SJSA1 (cell line): ENCODE measurements at places on chromosomes 4 and X. TPM values are rescaled to one million over a fixed set of nuclear protein-coding genes. Genes with fewer than 3 reads are reported as not detected.

FOXO4 gene
- not detected in 2 replicates for total RNA-seq

GRCh38 chr4:78707793-78708192 is 68.4 kb upstream of the BMP2K start:
- H3K4me1 ChIP-seq, result 0 out of 2 replicates have a peak, but pooled peaks cover 3% of the 10 kb centered on the region
- no peak overlapping the region for H3K27ac ChIP-seq
- H3K27me3 ChIP-seq, result no peaks in the 10 kb centered on the region

DNA sequence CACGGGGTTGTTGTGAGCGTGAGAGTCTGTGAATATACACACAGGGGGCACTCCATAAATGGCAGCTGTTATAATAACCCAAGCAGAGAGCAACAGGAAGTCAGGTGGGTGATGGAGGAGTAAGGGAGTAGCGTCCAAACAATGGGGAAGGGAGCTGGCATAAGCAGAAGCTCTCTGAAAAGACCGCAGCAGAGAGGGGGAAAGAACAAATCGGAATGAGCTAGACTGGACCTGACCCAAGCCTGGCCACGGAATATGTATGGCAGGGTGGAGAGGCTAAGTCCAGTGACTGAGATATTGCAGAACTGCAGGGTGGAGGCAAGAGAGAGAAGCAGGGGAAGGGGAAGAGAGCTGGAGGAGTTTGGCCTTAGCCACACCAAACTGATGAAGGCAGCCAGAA is 6.5 kb upstream of the GJB1 start:
- no peaks in the 10 kb centered on the region for H3K27me3 ChIP-seq
- no peak overlapping the region for H3K27ac ChIP-seq
- no peak overlapping the region for H3K4me3 ChIP-seq

- peak overlapping the region; percentile 44; the same call in 1 of the 2 replicates for H3K27ac ChIP-seq
- peak; percentile 49 for DNase-seq
- H3K36me3 ChIP-seq, result no peaks in the 10 kb centered on the region
- no peak overlapping the region for H3K4me3 ChIP-seq
These were observed 22.1 kb upstream of the HSD17B10 start for GRCh38 chrX:53456254-53456653.

- H3K27ac ChIP-seq, result no peak overlapping the region
- no peak for DNase-seq
- no peaks in the 10 kb centered on the region for H3K27me3 ChIP-seq
- no peak overlapping the region for H3K4me3 ChIP-seq
- H3K4me1 ChIP-seq, result no peaks in the 10 kb centered on the region
These were observed 822.1 kb upstream of the GALNTL6 start for GRCh38 chr4:170990989-170991589.

- no peaks in the 10 kb centered on the region for H3K4me1 ChIP-seq
- H3K27me3 ChIP-seq, result peaks cover 9% of the 10 kb centered on the region; the same call in 1 of the 2 replicates
- no peak for DNase-seq
- no peaks in the 10 kb centered on the region for H3K36me3 ChIP-seq
These were observed 46.7 kb downstream of the C4orf46 start for GRCh38 chr4:158624889-158625478.

- no peak for DNase-seq
- no peak overlapping the region for H3K4me3 ChIP-seq
- H3K27ac ChIP-seq, result no peak overlapping the region
- no peaks in the 10 kb centered on the region for H3K36me3 ChIP-seq
- no peaks in the 10 kb centered on the region for H3K4me1 ChIP-seq
These were observed 53.5 kb upstream of the FAM9B start for GRCh38 chrX:9087271-9088040.

- H3K36me3 ChIP-seq, result no peaks in the 10 kb centered on the region
- no peak overlapping the region for H3K4me3 ChIP-seq
- H3K27ac ChIP-seq, result no peak overlapping the region
- no peaks in the 10 kb centered on the region for H3K4me1 ChIP-seq
These were observed 56.9 kb upstream of the TLR3 start for GRCh38 chr4:186012071-186012470.

DNA sequence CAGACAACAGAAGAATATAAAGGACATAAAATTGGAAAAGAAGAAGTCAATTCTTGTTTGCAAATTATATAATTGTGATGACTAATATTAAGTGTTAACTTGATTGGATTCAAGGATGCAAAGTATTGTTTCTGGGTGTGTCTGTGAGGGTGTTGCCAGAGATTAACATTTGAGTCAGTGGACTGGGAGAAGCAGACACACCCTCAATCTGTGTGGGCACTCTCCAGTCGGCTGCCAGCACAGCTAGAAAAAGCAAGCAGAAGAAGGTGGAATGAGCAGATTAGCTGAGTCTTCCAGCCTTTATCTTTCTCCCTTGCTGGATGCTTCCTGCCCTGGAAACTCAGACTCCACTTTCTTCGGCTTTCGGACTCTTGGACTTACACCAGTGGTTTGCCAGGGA is 51.7 kb downstream of the UBE2NL start:
- H3K27me3 ChIP-seq, result no peaks in the 10 kb centered on the region
- H3K36me3 ChIP-seq, result no peaks in the 10 kb centered on the region
- no peak for DNase-seq
- no peaks in the 10 kb centered on the region for H3K4me1 ChIP-seq

DNA sequence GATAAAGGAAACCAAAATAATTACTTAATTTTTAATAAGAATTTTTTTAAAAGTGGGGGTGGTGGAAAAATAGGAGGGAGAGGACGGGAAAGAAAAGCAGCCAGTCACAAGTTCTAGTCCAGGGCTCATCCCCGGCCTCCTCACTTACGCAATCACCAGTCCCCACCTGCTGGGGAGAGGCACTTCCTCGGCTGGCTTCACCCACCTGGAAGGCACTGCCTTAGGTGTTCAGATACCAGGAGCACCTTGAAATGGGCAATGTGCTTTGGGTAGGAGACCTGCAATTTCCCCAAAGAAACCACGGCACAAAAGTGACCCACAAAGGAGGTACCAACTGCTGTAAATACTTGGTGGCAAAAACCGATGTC is 23.8 kb downstream of the AFAP1 start:
- no peak overlapping the region for H3K27ac ChIP-seq
- H3K4me1 ChIP-seq, result peaks cover 6% of the 10 kb centered on the region
- 0 out of 2 replicates have a peak, but pooled peaks cover 5% of the 10 kb centered on the region for H3K36me3 ChIP-seq
- DNase-seq, result no peak

- H3K27me3 ChIP-seq, result no peaks in the 10 kb centered on the region
- no peak overlapping the region for H3K4me3 ChIP-seq
These were observed 521.9 kb downstream of the FAT4 start for GRCh38 chr4:125836597-125837195.

DNA sequence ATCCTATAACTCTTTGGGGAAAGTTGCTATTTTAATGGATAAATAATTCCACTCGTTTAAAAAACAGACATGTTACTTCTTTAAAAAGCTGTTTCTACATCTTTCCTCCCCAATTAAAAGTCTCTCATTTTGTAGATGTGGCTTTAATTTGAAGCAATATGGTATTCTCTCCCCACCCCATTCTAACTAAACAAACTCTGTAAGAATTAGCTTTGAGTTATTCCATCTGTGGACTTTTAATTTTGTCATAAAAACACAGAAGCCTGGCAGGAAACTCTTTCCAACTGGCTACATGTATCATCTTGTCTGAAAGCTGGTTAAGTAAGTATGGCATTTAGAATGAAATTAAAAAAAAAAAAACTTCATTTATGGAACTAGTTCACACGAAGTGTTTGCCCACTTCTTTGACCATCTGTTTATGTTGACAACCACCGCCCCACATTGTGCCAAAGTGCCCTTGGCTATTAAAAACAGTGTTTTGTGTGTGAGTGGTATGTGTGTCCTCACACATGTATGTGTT is 140.3 kb downstream of the NAA11 start:
- no peaks in the 10 kb centered on the region for H3K27me3 ChIP-seq
- no peak for DNase-seq
- H3K36me3 ChIP-seq, result no peaks in the 10 kb centered on the region
- no peaks in the 10 kb centered on the region for H3K4me1 ChIP-seq
- no peak overlapping the region for H3K27ac ChIP-seq

DNA sequence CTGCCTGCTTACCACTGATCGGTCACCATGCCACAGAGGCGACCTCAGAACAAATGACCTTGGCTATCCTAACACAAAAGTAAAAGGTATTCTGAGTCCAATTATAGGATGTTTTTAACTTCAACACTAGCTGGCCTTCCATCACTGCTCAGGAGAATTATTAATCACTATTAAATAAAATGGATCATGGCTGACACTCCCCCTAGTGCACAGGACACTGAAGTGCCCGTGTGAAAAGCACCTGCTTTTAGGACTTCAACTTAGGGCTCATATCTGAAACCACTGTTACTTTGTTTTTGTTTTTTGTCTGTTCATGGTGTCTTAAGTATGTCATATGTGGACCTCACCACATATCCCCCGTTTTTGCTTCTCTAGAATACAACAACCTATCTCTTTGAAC is 33.9 kb downstream of the STX18 start:
- no peak overlapping the region for H3K27ac ChIP-seq
- peaks cover 2% of the 10 kb centered on the region; the same call in 1 of the 2 replicates for H3K4me1 ChIP-seq
- H3K36me3 ChIP-seq, result no peaks in the 10 kb centered on the region
- no peak overlapping the region for H3K4me3 ChIP-seq

LRAT gene
- not detected in 2 replicates for total RNA-seq

- peaks cover 55% of the 10 kb centered on the region for H3K4me1 ChIP-seq
- peak; percentile 71 for DNase-seq
- H3K27me3 ChIP-seq, result no peaks in the 10 kb centered on the region
- no peak overlapping the region for H3K4me3 ChIP-seq
- no peaks in the 10 kb centered on the region for H3K36me3 ChIP-seq
These were observed 247.6 kb upstream of the RPS6KA3 start for GRCh38 chrX:20514358-20514757.

CXCR3 gene
- not detected in 2 replicates for total RNA-seq

GRCh38 chr4:185738820-185739219 is 73.2 kb downstream of the SORBS2 start:
- H3K4me1 ChIP-seq, result peaks cover 38% of the 10 kb centered on the region
- H3K27ac ChIP-seq, result no peak overlapping the region
- no peak for DNase-seq
- H3K4me3 ChIP-seq, result no peak overlapping the region
- H3K27me3 ChIP-seq, result no peaks in the 10 kb centered on the region

GRCh38 chr4:101022151-101023024 is 324.9 kb downstream of the PPP3CA start:
- no peaks in the 10 kb centered on the region for H3K27me3 ChIP-seq
- H3K4me3 ChIP-seq, result no peak overlapping the region
- H3K4me1 ChIP-seq, result peaks cover 42% of the 10 kb centered on the region
- H3K36me3 ChIP-seq, result no peaks in the 10 kb centered on the region

- no peak overlapping the region for H3K27ac ChIP-seq
- H3K4me3 ChIP-seq, result no peak overlapping the region
- no peaks in the 10 kb centered on the region for H3K4me1 ChIP-seq
- H3K36me3 ChIP-seq, result no peaks in the 10 kb centered on the region
- DNase-seq, result no peak
- no peaks in the 10 kb centered on the region for H3K27me3 ChIP-seq
These were observed 150.5 kb upstream of the SPRY1 start for GRCh38 chr4:123246085-123246484.

SMIM10 gene
- 10.7 and 13.2 TPM in 2 replicates for total RNA-seq

- H3K27me3 ChIP-seq, result no peaks in the 10 kb centered on the region
- no peak overlapping the region for H3K27ac ChIP-seq
- peaks cover 8% of the 10 kb centered on the region; the same call in 1 of the 2 replicates for H3K36me3 ChIP-seq
- H3K4me1 ChIP-seq, result peaks cover 43% of the 10 kb centered on the region
- no peak overlapping the region for H3K4me3 ChIP-seq
These were observed 18.6 kb downstream of the FGFRL1 start for GRCh38 chr4:1030031-1030430.

DNA sequence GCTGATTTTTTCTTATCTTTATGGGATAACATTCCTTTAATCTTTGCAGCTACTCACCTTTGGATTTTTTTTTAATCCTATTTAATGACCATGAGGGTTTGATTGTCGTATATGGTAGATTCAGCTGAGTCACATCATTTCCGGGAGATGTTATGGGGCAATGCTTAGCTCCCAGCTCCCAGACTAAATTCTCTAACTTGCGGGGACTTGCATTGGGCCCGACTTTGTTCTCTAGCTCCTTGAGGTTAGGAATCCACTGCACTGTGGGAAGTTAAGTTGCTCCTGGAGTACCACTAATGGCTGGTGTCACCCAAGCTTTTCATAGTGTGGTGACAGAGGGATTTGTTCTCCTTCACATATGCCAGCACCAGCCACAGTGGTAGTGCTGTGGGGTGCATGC is 287.4 kb downstream of the TECRL start:
- DNase-seq, result no peak
- H3K36me3 ChIP-seq, result no peaks in the 10 kb centered on the region
- H3K4me3 ChIP-seq, result no peak overlapping the region
- H3K4me1 ChIP-seq, result no peaks in the 10 kb centered on the region

GRCh38 chr4:106987311-106987710 is 48.8 kb downstream of the DKK2 start:
- H3K27ac ChIP-seq, result no peak overlapping the region
- no peaks in the 10 kb centered on the region for H3K27me3 ChIP-seq
- no peak overlapping the region for H3K4me3 ChIP-seq
- H3K36me3 ChIP-seq, result no peaks in the 10 kb centered on the region

DNA sequence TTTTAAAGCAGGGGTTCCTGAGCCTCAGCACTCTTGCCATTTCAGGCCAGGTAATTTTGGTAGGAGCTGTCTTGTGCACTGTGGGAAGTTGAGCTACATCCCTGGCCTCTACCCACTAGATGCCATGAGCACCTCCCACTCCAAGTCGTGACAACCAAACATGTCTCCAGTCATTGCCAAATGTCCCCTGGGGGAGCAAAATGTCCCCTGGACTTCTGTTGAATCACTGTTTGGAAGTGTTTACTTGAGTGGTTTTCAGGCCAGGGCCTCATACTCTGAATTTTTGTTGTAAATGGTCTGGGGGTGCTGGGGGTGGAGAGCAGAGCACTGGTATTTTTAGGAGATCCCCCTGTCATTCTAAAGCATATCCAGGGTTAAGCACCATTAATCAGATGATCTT is 3.2 kb downstream of the PDK3 start:
- H3K27ac ChIP-seq, result no peak overlapping the region
- no peaks in the 10 kb centered on the region for H3K36me3 ChIP-seq
- no peak for DNase-seq
- H3K27me3 ChIP-seq, result no peaks in the 10 kb centered on the region
- H3K4me3 ChIP-seq, result no peak overlapping the region
- H3K4me1 ChIP-seq, result 0 out of 2 replicates have a peak, but pooled peaks cover 3% of the 10 kb centered on the region
